ENCODE measurements at places on chromosomes 6 and 20.
A peak's percentile ranks its signal among the peaks of the same experiment; 100 is the strongest.

DNA sequence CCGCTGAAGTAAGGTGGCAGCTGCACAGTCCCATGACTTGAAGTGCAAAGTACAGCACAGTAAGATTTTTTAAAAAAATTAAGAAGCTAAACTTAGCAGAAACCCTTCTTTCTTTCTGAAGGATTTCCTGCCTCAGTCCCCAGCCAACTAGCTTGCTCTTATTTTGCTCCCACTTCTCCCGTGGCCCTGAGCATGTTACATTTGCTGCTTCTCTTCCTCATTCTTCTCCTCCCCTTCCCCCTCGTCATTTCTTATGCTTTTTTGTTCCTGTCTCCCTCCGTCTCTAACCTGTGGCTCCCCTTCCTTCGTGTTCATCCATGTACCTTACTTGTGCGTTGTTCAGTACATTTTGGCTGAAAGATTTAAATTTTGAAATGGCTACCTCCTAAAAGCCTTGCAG is 123.0 kb downstream of the SASH1 start:
- DNase-seq: no peak

- no peak for DNase-seq
Measured at GRCh38 chr20:4138056-4138455, 122.7 kb upstream of the RNF24 start.

- no peak for DNase-seq
Measured at GRCh38 chr6:120354452-120355098, 979.7 kb downstream of the TBC1D32 start.

DNA sequence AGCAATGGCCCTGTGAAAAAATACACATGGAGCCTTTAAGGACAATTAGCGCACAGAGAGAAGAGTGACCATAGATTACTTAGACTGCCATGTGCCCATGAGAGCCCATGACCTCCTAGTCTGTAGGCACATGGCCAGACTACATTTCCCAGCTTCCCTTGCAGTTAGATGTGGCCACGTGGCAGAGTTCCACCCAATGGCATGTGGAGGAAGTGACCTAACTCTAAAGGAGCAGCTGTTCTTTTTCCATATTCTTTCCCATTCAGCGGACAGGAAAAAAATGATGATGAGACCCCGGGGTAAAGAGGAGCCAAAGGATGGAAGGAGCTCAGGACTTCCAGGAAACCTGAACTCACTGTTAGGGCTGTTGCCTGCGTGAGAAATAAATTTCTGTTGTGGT is 116.6 kb downstream of the CBLN4 start:
- no peak for DNase-seq

GRCh38 chr6:169326067-169326799 is 72.6 kb upstream of the THBS2 start:
- DNase-seq: no peak

DNA sequence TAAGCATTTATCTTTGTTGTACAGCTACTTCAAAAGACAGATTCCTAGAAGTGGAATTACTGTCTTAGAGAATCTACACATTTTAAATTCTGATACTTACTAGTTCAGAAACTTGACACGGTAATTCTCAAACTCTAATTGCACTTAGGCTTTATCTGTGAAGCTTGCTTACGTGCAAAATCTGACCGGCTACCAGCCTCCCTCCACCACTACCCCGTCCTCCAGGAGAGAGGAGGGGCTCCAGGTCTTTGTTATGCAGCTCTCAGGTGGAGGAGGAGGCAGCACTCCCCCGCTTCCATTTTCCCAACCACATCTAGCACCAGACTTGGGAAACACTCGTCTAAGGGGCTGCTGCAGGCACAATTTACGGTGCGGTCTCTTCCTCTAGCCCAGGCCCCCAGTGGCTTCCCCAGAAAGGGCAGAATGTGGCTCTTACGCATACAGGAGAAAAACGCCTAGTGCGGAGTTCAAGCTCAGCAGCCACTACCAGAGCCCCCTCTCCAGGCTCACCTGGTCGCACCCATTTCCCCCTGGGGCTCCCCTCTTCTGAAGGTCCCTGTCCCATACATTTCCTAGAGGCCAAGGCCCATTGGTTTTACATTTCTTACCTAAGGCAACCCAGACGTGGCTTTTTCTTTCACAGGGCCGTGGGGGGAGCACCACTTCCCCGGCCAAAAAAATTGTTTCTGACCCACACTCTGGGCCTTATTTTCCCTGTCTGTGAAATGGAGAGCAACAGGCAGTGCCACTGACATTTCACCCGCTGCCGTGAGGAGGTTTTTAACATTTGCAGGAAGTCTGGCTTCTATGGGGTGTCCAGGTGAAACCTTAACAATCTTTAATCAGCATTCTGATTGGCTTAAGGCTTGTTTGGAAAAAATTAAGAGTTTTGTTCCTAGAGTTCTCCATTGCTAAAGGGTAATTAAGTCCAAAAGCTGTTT is 1.6 kb upstream of the TGIF2 start:
- DNase-seq: no peak

- DNase-seq: no peak
Measured at GRCh38 chr6:30149858-30150550, 11.0 kb downstream of the TRIM10 start.

GRCh38 chr6:100731411-100731810 is 149.7 kb downstream of the ASCC3 start:
- no peak for DNase-seq

DNA sequence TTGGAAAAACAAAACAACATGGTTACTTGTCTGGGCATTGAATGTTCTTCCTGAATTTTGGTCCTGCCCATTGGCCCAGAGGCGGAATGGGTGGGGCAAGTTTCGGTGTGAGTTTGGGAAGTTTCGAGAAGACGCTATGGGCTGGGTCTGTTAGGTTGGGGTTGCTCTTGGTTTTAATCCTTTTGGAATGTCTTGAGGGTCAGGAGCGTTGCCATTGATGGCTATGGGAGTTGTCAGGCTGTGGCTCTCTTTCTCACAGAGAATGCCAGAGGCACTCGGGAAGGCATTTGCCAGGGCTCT is 135.0 kb downstream of the LRRC1 start:
- DNase-seq: no peak

DNA sequence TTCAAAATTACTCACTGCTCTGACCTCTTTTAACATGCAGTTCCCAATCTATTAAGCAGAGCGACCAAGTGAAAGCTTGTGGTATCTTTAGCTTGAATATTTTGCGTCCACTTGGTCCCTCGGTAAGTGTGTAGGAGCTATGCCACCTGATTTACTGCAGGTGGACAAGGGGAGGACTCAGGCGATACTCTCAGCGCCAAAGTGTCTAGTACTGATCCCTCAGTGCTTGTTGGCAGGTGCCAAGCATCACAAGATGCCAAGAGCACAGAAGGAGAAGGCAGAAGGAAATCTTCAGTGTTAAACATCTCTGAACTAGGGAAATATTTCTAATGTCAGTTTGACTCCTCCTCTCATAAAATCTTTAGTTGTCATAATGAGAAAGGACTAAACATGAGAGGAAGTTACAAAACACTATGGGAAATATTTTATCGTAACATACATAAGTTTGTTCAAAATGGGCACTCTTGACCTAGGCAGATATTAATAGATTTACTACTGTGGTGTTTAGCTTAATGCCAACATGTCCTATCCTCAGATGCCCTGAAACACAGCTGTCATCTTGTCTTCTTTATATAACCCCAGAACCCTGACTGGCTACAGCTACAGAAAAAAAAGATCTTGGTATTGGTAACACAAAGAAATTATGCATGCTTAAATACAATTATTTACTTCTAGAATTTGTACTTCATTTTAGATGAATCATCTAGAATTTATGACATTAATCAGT is 19.5 kb downstream of the NHLRC1 start:
- no peak for DNase-seq

GRCh38 chr6:9699888-9700287 is 715.0 kb downstream of the TFAP2A start:
- no peak for DNase-seq

DNA sequence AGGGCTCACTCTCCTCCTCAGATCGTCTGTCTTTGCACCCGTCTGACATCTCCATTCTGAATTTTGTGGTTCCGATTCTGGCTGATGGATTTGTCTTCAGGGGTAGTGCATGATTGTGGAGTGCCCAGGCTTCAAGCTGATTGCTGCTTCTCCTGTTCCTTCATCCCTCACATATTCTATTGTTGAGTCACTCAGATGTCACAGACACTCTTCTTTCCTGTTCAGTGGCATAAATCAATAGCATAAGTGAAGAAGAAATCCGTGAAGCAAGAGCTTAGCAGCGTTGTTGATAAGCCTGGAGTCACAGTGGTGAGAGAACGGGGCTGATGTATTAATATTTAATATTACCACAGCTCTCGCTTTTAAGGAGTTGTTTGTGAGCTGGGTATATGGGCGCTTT is 152.5 kb downstream of the MTHFD1L start:
- DNase-seq: no peak

GRCh38 chr6:84515067-84515466 is 249.3 kb downstream of the TBX18 start:
- no peak for DNase-seq

DNA sequence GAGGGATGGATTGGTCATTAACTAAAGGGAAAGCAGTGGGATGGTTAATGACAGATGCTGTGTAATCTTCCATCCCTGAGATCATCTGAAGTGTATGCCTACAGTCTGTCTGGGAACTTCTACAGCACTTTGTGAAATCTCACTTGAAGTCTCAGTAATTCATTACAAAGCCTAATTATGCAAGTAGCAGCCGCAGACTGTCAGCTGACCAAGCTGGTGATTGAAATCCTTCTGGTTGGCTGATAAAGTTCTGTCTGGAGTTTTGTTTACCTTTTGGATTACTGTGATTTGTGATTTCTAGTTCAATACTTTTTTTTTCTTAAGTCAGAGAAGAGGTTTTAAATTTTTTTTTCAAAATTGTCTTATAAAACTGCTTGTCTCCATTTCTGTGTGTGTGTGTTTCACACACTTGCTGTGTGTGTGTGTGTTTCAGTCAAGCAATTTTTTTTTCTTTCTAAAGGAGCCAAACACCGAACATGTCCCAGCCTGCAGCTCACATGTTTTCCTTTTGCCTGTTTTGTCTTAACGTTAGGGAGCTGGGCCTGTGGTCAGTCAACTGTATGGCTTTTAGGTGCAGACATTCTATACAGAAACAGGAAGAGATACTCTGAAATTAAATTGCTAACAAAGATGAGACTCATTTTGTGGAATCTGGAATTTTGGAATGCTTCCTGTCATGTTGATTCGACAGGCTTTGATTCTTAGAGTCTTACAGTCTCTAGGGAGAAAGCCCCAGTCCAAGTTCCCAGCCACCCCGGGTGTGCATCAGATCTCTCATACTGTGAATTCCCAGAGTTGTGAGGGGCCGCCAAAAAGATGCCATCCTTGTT is 28.5 kb upstream of the ADGRF4 start:
- DNase-seq: no peak

DNA sequence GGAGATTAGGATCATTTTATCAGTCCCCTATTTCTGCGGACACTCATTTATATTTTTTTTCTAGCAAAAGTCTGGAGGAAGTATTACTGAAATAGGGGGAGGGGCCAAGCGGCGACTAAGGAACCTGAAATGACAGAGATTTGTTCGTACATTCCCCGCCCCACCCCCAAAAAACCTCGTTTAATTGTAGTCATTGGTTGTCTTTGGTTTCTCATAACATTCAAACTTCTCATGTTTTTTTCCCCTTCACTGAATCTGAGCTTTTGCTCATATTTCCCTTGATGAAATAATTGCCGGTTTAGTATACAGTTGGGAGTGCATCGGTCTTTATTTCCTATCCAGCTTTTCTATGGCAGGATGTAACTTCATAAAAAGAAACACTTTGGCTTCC is 768 bp upstream of the FYN start:
- peak; percentile 65 for DNase-seq

GRCh38 chr20:51497542-51498467 is 44.7 kb downstream of the NFATC2 start:
- DNase-seq: peak; percentile 44

DNA sequence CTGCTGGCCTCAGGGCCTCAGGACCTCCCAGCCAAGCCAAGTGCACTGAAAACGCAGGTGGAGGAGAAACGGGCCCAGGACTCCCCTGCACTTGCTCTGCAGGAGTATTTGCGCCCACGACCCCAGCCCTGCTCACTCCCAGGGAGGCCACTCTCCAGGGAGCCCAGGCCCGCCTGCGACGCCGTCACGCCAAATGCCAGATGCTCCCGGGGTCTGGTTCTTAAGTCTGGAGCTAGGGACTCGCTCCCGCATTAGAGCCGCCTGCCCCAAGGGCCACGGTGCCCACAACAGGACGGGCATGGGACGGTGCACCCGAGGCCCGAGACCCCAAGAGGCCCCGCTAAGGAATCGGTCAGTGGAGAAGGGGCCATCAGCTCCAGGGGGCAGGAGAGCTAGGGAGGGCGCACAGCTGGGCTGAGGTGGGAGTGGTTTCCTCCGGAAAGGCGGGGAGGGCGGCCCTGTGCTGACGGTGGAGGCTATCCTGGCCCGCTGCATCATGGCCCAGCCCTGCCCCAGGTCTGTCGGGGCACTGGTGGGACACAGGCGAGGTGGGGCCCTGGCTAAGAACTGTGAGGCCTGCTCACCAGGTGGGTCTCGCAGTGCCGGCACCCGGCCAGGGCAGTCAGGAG is 44.1 kb upstream of the CHRNA4 start:
- DNase-seq: no peak

- no peak for DNase-seq
Measured at GRCh38 chr6:119961450-119961849, 611.9 kb upstream of the MAN1A1 start.

- no peak for DNase-seq
Measured at GRCh38 chr20:741620-742019, 26.7 kb downstream of the SLC52A3 start.

- no peak for DNase-seq
Measured at GRCh38 chr20:36384022-36384619, 78.0 kb downstream of the DLGAP4 start.

DNA sequence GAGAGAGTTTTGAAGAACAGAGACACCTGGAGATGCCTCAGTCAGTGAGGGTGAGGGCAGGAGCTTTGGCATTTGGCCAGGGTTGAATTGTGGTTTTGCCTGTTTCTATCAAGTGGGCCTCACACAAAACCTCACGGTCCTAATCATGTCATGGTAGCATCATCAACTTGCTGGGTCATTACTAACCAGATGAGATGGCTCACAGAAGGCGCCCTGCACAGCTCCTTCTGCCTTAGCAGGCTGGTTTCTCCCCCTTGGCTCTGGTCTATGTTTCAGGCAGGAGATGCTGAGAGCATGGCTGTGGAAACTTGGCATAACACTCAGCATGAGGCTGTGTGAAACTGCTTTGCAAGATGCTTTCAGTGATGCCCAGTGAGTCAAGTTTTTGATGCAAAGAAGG is 99.3 kb downstream of the LRRC1 start:
- no peak for DNase-seq
